ENCODE measurements at places on chromosomes 1 and 21.
A peak's percentile ranks its signal among the peaks of the same experiment; 100 is the strongest.

- no peak for DNase-seq
Measured at GRCh38 chr21:23963454-23963853, 1643.8 kb downstream of the MRPL39 start.

GRCh38 chr1:236030534-236030933 lies 34.4 kb downstream of the NID1 start:
- DNase-seq: no peak

DNA sequence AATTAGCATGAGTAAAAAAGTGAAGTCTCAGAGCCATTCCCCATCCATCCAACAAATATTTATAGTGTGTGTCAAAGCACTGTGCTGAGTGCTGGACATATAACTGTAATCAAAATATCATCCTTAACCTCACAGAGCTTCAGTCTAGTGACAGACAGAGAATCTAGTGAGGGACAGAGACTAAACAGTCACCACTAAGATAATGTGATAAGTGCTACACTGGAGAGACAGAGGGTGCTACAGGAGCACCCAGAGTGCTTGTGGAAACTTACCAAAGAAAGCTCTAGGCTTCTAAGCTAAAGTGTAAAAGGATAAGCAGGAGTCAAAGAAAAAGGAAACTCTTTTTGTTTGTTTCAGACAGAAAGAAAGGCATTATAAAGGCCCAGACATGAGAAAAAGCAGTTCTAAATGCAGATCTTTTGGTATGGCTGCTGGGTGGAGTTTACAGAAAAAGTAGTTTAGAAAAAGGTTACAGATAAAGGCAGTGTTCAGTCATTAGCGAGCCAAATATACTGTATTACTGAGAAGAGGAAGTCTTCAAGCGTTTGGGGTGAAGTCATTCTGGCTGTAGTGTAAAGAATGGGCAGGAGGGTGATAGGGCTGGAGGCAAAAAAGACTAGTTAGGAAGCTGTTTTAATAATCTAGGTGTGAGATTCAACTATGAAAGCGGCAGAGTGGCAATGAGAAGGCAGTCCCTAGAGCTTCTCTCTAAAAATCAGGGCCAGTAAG lies 83.8 kb downstream of the SCMH1 start:
- no peak for DNase-seq

- DNase-seq: no peak
Measured at GRCh38 chr1:20224546-20224945, 38.2 kb upstream of the PLA2G2C start.

DNA sequence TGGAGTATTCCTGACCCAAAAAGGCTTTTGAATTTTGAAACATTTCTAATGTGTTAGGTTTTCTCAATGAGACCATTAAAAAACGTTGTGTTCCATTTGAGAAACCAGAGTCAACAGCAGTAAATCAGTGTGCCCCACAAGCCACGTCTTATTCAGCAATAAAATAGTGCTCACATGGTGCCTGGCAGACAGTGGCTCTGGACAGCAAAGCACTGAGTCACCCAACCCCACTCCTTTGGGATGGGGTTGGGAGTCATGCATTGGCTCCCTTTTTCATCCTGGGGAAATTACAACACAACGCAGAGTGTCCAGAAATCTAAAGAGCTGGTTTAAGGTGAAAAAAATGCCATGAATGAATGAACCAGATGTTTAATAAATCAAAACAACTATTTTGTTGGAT lies 46.5 kb downstream of the KCNJ15 start:
- DNase-seq: no peak

GRCh38 chr1:192709544-192709943 lies 73.6 kb downstream of the RGS13 start:
- peak; percentile 28 for DNase-seq

- DNase-seq: no peak
Measured at GRCh38 chr1:186628910-186629309, 51.3 kb downstream of the PTGS2 start.

- no peak for DNase-seq
Measured at GRCh38 chr1:210907251-210907805, 226.6 kb downstream of the KCNH1 start.

DNA sequence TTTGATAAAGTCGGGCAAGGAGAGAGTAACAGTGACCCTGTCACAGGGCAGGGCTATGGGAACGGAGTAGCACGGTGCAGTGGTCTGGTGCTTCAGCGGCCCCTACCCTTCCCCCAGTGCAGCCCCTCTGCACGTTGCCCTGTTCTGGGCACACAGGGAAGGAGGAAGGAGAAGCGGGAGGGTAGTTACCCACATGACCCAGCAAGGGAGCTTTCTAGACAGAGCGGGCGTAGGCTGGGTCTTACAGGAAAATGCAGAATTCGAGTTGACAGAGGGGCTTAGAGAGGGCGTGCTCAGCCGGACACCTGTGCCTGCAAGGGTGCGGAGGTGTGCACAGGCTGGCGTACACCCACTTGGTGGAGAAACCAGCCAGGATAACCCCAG lies 341.2 kb downstream of the NPHP4 start:
- no peak for DNase-seq

DNA sequence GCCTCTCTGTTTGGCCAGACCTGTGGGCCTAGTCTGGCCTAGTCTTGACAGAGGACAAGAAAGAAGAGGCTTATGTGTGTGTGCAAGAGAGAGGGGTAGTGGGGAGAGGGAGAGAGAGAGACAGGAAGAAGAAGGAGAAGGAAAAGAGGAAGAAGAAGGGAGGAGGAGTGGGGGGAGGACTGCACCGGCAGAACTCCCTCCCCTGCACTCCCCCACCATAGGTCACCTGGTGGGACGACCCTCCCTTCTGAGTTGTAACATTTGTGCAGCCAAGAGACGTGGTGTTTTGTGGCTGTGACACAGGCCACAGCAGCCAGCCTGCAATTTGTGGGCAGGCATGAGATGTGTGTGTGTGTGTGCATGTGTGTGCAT lies 4.3 kb downstream of the INAVA start:
- DNase-seq: no peak

- DNase-seq: no peak
Measured at GRCh38 chr1:156795787-156796186, 20.9 kb downstream of the SH2D2A start.

- peak; percentile 95 for DNase-seq
Measured at GRCh38 chr1:181105134-181106021, 16.9 kb downstream of the IER5 start.

- DNase-seq: no peak
Measured at GRCh38 chr1:36913484-36914060, 120.7 kb downstream of the GRIK3 start.

DNA sequence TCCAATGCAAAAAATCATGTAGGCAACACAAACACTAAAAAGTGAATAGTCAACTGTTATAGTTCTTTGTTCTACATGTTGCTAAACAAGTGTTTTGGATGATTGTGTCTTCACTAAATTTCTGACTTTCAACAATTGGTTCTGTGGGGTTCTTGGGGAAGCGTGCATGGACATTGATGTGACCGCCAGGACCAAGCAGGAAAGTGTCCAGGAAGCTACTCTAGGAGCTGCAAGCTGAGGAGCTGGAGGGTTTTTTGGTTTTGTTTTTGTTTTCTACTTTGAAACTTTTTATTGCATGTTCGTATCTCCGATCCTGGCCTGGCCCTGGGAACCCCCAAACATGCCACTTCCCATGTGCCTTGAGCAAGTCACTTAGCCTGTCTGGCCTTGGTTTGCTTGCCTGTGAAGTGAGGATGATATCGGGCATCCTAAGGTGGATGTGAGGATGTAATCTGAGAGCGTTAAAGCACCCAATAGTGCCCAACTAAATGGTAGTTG lies 8.0 kb downstream of the TMPRSS3 start:
- DNase-seq: no peak

DNA sequence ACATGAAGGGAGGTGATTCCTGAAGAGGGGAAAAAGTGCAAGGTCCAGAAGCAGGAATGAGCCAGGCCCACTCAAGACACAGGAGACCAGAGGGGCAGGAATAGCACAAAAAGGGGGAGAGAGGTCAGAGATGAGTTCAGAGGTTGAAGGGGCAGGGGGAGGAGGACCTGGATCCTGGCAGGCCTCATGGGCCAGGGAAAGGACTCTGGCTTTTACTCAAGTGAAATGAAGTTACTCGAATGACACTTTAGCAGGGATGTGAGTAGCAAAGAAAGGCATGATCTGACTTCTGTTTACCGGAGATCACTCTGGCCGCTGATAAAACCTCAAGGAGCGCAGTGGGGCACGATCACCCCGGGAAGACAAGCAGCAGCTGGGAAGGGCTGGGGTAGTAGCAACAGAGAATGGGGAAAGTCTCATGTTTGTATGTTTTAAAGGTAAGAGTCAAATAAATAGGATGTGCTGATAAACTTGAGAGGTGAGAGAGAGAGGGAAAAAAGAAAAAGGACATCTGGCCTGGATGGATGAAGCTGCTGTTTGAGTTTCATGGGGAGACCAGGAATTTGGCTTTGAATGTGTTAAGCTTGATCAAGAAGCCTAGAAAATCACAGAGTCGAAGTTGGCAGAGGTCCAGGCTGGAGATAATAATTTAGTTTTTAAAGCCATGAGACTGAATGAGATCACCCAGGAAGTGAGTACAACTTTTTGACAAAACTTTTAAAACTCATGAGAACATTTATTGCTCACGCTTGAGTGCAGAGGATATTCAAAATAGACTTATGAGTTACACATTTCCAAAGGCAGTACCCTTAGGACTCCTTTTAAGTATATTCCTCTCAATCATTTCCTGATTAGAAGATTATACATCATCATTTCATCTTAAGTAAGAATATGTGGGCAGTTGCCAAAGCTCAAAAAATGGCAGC lies 156.0 kb downstream of the RERE start:
- no peak for DNase-seq

DNA sequence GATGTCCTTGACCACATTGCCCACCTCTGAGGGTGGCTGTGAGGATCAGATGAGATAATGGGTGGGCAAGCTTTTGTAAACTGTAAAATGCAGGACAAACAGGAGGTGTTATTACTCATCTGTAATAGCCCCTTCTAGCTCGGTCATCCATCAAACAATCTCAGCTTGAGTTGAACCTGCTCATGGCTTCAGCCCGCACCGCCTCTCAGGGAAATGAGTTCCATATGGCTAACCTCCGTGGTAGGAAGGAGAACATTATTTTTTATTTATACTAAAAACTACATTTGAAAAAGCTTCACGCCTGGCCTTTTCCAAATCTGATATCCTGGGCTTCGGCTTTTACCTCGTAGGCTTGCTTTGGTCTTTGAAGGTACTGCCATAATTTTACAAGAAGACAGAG lies 116.2 kb upstream of the USP24 start:
- no peak for DNase-seq

Data from NCI-H1048 (cell line).